Activated CD8-positive, alpha-beta memory T cell treated with anti-CD3 and anti-CD28 coated beads, Interleukin-2, amount 50 U/mL, for 4 hours (primary cell): ENCODE measurements at places on chromosomes 7 and 10.

DNA sequence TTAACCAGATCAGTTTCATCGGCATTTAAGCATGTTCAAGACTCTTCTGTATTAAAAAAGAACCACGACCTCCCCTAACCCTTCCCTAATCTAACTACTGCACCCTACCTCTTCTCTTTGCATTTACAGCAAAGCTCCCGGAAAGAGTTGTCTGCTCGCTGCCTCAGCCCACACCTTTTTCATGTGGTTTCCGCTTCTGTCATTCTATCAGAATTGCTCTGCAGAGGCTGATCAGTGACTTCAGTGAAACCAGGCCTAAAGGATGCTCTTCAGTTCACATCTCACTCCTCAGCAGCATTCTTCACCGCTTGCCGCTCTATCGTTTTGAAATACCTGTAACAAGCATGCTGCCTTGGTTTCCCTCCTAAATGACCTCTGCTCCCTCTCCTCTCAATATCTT, 160.9 kb downstream of the SDK1 start:
- DNase-seq, result peak; percentile 53

DNA sequence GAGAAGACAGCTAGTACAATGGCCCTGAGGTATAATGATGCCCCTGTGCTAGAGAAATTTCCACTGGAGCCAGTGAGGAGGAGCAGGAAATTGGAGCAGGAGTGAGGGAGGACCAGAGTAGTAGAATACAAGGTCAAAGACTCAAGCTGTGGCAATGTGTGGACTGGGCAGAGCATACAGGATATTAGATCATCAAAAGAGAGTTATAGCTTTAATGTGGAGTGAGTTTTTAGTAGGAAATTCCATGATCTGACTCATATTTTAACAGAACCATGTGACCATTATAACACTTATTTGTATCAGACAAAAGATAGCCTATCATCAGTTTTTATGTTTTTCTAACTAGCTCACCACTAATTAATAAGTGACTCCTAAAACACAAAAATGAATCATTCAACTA, 154.1 kb downstream of the DGKB start:
- DNase-seq, result no peak

DNA sequence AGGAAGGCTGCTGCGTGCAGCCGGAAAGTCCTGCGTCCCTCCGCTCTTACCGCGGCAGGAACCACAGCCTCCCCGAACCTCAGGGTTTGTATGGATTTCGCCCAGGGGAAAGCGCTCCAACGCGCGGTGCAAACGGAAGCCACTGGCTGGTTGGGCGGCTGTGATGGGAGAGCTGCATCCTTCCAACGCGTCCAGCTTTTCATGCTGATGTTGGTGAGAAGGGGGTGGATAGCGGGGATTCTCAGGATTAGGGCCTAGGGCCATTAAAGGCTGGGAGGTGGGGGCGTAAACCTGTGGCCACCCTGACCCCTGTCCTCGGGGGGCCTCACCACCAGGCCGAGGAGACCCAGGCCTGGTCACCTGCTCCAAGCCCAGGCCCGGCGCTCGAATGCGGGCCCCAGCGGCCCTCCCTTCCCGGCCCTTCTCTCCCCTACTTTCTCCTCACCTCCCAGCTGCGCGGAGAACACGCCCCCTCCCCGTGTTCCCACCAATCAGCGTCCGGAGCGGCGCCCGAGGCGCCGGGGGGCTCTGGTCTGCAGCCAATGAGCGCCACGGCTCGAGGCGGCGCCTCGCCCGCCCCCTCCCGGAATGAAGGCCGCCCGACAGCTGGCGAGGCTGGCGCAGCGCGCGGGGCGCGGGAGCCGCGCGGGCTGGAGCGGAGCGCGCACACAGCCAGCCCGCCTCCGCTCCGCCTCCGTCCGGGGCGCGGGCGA, 458 bp upstream of the NANOS1 start:
- peak; percentile 85 for DNase-seq

DNA sequence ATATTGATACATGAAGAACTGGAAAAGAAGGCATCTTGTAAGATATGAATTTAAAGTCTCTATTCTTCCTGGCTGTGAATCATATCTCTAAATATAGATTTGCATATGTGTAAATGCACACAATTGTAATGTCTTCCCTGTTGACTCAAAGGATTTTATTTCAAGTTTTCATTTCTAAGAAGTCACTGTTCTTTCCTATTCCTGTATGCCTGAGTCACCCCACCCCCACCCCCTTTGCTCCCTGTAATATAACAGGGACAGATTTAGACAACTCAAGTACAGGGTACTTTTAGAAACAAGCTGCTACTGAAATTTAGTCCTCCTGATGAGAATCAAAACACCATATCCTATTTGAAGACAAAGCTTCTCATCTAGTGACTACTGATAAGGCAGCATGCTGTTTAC, 43.0 kb upstream of the HECTD2 start:
- DNase-seq, result no peak

- peak; percentile 26 for DNase-seq
Measured at GRCh38 chr10:11610826-11611247, 613 bp downstream of the USP6NL start.

DNA sequence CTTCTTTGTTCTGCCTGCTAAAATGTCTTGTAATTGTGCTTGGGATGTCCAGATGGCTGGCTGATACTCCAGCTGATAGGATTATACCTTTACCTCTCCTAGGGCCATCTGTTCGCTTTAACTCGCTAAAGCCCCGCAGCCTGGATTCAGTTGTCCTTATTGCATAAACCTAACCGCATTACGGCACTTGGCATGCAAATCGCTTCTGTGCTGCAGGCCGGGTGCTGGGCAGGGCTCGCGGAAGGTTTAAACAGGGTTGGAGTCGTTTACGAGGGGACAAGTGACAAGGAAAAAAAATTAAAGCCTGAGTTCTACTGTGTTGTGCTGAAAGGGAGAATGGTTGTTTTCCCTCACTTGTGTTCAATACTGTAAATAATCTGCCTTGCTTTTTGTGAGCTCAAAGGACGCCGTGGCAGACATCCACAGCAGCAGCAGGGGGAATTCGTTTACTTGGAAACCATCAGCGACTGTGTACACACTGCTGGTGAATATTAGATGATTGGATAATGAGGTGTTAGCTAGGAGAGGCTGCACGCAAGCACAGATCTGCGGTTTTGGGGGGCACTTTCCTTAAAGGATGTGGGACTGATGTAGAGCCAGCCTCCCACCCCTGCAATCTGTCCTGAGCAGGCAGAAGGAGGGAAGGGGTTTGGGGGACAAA, 93.0 kb downstream of the EBF3 start:
- no peak for DNase-seq

DNA sequence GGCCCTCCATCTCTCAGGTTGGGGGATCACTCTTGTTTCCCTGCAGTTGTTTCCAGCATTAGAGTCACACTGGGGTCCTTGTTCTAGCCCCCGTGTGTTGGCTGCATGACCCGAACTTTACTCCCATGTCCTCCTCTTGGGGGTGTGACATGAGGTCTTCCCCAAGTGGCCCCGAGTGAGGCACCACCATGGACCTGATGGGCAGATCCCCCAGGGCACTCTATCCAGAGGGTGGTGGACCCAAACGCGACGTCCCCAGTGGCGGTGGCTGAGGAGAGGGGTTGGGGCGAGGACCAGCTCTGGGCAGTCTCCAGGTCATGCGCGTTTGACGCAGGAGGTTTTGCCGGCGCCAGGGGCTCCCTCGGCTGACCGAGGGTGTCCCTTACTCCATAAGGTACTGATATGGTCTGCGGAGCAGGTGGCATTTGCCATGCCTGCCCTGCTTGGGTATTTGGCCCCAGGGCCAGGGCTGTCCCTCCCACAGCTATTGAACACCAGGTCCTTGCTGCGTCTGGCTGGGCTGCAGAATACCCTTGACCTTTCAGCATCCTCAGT, 131.9 kb downstream of the LHPP start:
- DNase-seq, result no peak

- DNase-seq, result no peak
Measured at GRCh38 chr10:5038733-5039132, 35.1 kb upstream of the AKR1C2 start.

GRCh38 chr10:10878963-10879362, 138.7 kb upstream of the CELF2 start:
- no peak for DNase-seq

- DNase-seq, result no peak
Measured at GRCh38 chr7:2785071-2785500, 59.0 kb downstream of the GNA12 start.

DNA sequence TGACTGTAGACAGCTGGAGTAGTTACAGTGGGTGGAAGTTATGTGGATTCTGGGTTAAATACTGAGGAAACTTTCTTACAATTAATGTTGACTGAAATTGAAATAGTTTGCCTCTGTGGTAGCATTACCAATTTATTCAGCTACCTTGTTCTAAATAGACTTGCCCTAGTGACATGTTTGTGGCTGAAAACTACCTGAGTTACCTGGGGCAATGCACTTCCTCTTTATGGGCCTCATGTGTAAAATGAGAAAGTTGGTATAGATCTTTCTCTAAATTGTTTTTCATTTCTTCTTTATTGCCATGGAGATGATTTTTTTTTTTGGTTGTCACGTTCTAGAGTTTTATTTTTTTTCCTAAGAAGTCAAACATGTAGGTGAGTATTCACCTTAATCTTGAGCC, 252.7 kb upstream of the CDC14C start:
- DNase-seq, result no peak

DNA sequence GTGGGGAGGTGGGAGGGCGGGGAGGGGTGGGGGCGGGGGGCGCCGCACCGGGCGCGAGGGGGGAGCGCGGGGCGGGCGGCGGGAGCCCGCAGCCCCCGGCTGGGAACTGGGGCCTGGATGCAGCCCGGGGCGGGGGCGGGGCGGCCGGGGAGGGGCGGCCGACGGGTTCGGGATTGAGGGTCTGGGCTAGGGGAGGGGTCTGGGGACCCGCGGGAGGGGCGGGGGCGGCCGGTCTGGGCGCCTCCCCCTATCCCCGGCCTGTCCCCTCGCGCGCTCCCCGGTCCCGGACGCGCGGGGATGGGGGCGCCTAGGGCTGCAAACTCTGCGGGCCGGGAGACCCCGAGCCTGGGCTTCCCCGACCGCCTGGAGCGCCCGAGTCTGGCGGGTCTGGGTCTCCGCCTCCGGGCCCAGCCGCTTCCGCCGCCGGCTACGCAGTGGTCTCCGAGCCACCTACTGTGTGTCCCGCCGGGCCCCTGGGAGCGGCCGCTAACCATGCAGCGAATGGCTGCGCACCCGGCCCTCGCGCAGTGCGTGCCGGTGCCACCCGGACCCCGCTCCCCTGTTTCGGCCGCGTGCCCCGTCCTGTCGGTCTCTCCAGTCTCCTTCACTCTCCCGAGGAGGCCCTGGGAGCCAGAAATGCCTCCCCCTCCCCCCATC, 375 bp upstream of the FGF8 start:
- no peak for DNase-seq

DNA sequence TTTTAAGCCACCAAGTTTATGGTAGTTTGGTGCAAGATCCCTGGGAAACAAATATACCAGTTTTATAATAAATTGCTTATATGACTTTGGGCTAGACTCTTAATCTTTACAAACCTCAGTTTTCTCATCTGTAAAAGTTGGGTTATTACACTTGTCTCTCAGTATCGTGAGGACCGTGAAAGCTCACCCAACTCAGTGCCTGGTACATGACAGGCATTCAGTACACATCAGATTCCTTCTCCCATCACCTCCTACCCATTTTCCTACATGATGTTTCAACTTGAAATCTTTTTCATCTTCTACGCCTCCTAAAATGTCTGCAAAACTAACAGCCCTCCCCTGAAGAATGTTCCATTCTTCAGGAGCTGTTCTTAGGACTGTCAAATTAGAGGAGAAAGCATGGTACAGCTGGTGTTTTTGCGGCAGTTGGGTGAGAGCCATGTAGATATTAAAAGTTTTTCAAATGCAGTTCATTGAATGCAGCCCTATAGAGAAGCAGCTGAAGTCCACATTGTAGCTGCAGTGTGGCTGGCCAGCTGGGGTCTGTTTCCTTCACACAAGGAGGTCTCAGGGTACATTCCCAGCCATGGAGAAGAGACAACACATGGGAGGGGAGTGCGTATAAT, 812.8 kb downstream of the LRMDA start:
- DNase-seq, result no peak

DNA sequence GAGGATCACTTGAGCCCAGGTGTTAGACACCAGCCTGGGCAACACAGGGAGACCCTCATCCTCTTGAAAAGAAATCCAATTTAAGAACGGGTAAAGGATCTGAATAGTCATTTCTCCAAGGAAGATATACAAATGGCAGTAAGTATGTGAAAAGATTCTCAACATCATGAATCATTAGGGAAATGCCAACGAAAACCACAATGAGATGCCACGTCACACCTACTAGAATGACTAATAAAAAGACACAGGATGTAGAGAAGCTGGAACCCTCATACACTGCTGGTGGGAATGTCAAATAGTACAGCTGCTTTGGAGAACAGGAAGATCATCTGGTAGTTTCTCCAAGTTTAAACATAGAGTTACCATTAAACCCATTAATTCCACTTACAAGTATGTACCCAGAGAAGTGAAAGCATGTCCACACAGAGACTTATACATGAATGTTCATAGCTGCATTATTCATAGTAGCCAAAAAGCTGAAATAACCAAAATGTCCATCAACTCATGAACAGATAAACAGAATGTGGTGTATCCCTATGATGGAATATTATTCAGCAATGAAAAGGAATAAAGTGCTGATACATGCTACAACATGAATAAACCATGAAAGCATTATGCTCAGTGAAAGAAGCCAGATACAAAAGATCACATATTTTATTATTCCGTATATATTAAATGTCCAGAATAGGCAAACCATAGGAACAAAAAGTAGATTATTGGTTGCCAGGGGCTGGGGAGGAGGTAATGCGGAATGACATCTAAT, 13.1 kb upstream of the ZMIZ2 start:
- DNase-seq, result no peak

DNA sequence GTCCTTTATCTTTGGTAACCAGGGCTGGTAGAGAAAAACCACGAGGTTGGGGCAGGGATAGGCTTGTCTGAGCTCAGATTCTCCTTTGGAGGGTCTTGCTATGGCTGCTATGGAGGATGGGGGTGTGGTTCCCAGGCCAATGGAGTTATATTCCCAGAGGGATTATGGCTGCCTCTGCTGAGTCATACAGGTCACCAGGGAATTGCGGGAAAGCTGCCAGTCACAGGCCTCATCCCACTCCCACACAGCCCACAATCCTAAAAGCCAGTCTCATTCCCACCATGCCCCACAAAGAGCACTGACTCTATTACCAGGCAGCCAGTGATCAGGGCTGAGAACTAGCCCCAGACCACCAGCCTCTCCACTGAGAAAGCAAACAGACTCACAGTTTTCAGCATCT, 316.6 kb upstream of the TMEM229A start:
- DNase-seq, result no peak

- DNase-seq, result no peak
Measured at GRCh38 chr10:1158066-1158465, 101.9 kb downstream of the WDR37 start.

DNA sequence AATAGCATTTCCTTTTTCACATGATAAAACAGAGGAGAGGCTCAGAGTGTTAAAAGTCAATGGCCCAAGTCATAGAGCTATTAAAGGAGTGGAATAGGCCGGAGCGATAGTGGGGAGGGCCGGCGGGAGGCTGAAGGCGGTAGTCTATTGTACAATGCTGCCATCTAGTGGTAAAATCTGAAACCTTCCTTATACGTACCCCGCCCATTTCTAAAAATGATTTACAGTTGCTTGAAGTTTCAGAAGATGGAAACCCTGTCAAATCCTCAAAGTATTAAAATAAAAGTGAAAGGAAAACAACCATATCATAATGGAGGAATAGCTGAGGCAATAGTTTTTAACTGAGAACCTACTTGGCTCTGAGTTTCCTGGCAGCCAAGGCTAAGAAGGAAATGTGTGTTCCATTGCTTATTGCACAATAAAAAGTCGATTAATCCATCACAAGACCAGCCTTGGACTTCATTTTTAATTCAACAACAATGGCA, 209.1 kb downstream of the CCSER2 start:
- DNase-seq, result peak; percentile 25

- DNase-seq, result peak; percentile 49
Measured at GRCh38 chr7:585229-585711, 65.6 kb upstream of the PDGFA start.

GRCh38 chr10:72694476-72695369, 2.8 kb downstream of the MCU start:
- DNase-seq, result no peak
